Chondrocyte (in vitro differentiated cells): ENCODE measurements at places on chromosomes 5 and 9. TPM values are rescaled to one million over a fixed set of nuclear protein-coding genes. Genes with fewer than 3 reads are reported as not detected.

DNA sequence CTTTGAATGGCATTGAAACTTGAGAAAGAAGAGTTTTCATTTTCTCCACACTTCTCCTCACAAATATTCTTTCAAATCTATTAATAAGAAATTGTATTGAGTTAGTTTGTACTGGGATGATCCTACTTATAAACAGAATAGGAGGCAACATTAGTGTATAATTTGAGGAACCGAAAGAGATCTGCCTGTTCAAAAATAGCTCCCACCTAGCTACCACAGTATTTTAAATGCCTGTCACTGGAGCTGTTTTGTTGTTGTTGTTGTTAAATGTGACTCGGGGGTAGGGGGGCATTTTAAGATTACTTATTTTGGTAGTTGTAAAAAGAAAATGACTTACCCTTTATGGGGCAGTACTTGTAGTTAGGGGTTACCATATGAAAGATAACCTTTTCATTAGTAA lies 20.1 kb upstream of the HAPLN1 start:
- H3K27me3 ChIP-seq, result no peaks in the 10 kb centered on the region
- peaks cover 23% of the 10 kb centered on the region for H3K4me1 ChIP-seq
- H3K36me3 ChIP-seq, result no peaks in the 10 kb centered on the region
- no peak overlapping the region for H3K4me3 ChIP-seq

GRCh38 chr9:100020121-100020795 lies 78.5 kb downstream of the ERP44 start:
- no peak for DNase-seq
- H3K27ac ChIP-seq, result no peak overlapping the region
- no peaks in the 10 kb centered on the region for H3K27me3 ChIP-seq
- no peak overlapping the region for H3K4me3 ChIP-seq

DNA sequence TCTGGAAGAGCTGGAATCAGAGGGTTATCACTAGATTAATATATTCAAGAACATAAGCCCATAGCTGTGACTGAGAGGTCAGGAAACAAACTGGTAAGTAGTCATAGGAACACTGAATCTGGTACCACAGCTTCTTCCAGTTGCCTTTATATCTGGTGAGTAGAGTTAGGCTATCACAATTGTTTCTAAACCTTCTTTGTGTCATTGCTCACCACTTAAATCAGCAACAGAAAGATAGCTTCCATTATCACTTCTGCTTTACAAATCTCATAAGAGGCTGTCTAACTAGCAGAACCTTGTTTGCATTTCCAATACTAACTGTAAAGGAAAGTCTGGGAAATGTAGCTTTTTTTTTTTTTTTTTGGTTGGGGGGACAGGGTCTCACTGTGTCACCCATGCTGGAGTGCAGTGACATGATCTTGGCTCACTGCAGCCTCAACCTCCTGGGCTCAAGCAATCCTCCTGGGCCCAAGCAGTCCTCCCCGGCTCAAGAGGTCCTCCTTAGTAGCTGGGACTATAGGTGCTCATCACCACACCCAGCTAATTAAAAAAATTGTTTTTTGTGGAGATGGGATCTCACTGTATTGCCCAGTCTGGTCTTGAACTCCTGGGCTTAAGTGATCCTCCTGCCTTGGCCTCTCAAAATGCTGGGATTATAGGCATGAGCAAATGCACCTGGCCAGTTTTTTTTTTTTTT lies 22.0 kb downstream of the CDC42SE2 start:
- no peaks in the 10 kb centered on the region for H3K27me3 ChIP-seq
- no peak for DNase-seq
- H3K36me3 ChIP-seq, result no peaks in the 10 kb centered on the region
- peaks cover 18% of the 10 kb centered on the region for H3K4me1 ChIP-seq
- no peak overlapping the region for H3K4me3 ChIP-seq
- no peak overlapping the region for H3K27ac ChIP-seq

HTR1A gene
- total RNA-seq, result not detected in 3 replicates

RGS7BP gene
- total RNA-seq, result not detected in 3 replicates

CARD9 gene
- 0.22 to 2.4 TPM (median 1.9 TPM) in 3 replicates for total RNA-seq

NMUR2 gene
- not detected in 3 replicates for total RNA-seq

PCDHGA9 gene
- total RNA-seq, result 0.97 to 3.6 TPM (median 1.4 TPM) in 3 replicates

DNA sequence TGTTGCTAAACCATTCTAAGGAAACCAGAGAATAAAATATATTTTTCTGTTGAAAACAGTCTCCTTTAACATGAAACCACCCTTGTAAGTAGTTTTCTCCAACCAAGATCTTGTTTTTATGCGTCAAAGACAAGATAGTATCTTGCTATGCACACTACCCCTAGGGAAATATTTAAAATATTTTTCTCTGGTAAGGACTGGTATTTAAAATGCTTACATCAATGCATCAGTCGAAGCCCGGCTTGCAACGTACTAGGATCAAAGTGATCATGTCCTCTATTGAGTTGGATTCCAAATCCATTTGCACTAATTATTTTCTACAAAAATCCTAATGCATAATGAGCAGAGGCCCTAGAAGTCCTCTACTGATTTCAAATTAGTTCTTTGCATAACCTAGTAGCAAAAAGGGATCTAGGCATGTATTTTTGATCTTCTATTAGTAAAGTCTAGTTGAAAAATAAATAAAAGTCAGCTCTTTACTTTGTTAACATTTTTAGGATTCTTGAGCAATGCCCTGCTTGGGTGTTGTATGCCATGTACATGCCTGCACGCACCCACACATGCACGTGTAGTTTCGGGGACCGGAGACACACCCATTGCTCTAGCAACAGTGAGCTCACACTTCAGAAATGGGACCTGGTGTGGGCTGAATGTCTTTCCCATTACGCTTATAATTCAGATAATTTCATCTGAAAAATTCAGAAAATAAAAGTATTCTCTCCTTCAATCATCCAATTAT lies 165.0 kb upstream of the GPR151 start:
- H3K36me3 ChIP-seq, result no peaks in the 10 kb centered on the region
- H3K4me3 ChIP-seq, result no peak overlapping the region
- H3K27me3 ChIP-seq, result peaks cover 12% of the 10 kb centered on the region
- H3K4me1 ChIP-seq, result no peaks in the 10 kb centered on the region
- no peak for DNase-seq

TSSK1B gene
- total RNA-seq, result 0.10 to 0.36 TPM in 2 of 3 replicates, not detected in the other

DNA sequence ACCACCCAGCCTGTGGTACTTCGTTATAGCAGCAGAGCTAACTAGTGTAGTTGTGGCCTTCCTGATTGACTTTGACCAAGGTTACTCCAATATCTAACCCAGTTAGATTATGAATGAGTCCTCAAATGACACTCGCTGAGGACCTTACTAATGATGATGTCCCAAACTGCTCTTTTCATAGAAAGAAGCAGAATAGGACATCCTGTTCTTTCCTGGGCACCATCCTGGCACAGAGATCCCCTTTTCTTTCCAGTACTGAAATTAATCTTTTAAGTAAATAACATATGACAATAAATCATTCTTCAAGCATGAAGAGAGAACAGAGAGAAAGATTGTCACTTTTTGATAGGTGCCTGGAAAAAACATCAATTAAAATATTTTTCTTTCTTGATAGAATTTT lies 26.7 kb upstream of the SPINK14 start:
- peaks cover 2% of the 10 kb centered on the region for H3K27me3 ChIP-seq
- H3K4me1 ChIP-seq, result peaks cover 15% of the 10 kb centered on the region
- DNase-seq, result no peak
- H3K27ac ChIP-seq, result no peak overlapping the region

DNA sequence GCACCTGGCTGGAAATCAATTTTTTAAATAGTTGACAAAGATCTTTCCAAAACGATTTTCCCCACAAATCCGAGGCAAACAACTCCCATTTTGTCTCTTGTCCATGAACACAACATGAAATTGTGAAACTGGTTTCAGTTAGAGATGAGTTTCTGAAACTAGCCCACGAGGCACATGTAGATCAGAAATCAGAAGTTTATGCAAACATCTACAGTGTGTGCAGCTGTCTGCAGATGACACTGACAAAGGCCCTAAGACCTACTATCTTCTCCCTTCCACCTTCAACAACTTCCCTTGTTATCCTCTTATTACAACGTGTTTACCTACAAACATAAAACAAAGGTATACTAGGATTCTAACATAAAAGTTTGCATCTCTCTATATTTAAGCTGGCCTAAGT lies 183.3 kb downstream of the DIRAS2 start:
- no peak overlapping the region for H3K27ac ChIP-seq
- DNase-seq, result no peak
- peaks cover 20% of the 10 kb centered on the region for H3K4me1 ChIP-seq
- peaks cover 1% of the 10 kb centered on the region for H3K36me3 ChIP-seq

ZDHHC11B gene
- total RNA-seq, result 0.17 TPM in 1 of 3 replicates, not detected in the others

- no peak overlapping the region for H3K4me3 ChIP-seq
- no peak for DNase-seq
- no peaks in the 10 kb centered on the region for H3K36me3 ChIP-seq
- no peak overlapping the region for H3K27ac ChIP-seq
Measured at GRCh38 chr5:20020247-20020646, 32.2 kb upstream of the CDH18 start.

DNA sequence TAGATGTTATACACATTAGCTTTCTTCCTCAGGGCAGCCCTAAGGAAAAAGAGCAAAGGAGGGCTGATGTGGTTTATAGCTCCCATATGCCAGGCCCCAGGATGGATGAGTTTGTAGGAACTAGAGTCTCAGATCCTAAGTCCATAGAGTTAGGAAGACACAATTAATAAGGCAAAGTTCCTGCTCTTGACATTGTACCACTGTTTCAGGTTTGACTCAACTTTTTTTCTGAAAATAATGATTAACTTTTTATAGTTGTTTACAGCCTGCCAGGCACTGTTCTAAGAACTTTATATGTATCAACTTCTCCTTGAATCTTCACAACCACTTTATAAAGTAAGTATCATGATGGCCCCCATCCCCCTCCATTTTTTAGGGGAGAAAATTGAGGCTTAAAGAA lies 339.5 kb downstream of the PDE4D start:
- H3K4me1 ChIP-seq, result peaks cover 3% of the 10 kb centered on the region
- no peaks in the 10 kb centered on the region for H3K36me3 ChIP-seq
- no peak overlapping the region for H3K27ac ChIP-seq
- H3K27me3 ChIP-seq, result no peaks in the 10 kb centered on the region

GCNT4 gene
- 0.65 to 2.6 TPM (median 2.6 TPM) in 3 replicates for total RNA-seq

DNA sequence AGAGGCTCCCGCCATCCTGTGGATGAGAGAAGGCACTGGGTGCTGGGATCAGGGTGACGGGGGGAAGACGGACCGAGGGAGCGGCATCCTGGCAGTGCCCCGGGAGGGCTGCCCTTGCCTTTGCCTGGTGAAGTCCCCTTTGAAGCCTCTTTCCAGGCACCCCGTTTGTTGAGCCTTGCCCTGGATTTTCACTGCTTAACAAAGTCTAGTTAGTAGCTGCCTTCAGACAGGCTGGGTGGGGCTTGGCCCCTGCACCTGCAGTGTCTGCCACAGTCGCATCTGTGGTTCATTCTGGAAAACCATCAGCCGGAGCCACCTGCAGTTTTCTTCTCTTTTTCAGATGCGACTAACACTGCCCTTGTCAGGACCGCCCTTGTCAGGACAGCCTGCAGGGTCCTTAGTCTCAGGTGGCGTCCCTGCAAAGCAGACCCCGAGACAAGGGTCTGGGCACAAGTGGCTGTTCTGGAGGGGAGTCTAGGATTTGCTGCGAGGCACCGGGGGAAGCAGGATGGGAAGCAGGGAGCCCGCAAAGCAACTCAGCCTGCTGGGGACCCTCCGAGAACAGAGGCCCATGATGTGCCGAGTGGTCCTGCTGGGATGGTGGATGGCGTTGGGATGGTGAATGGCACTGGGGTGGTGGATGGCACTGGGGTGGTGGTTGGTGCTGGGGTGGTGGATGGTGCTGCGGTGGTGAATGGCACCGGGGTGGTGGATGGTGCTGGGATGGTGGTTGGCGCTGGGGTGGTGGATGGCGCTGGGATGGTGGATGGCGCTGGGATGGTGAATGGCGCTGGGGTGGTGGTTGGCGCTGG lies 147.9 kb upstream of the COL5A1 start:
- H3K4me3 ChIP-seq, result no peak overlapping the region
- no peak overlapping the region for H3K27ac ChIP-seq
- H3K27me3 ChIP-seq, result no peaks in the 10 kb centered on the region
- no peaks in the 10 kb centered on the region for H3K36me3 ChIP-seq

DNA sequence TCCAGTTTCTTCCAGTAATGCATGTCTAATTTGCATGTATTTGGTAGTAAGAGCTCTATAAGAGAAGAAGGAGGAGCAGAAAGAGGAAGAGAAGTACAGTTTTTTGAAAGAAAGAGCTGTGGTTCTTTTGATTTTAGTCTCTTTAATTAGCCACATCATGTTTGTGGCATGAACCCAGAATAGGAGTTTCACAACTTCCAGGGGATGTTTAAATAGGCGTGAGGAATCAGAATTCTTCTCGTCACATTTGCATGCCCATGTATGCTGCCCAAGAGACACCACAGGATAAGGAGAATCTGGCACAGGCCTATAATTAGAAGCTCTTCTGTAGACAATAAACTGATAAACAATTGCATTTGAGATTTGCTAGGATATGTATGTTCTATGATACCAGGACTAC lies 78.7 kb downstream of the GAS1 start:
- H3K27ac ChIP-seq, result no peak overlapping the region
- H3K4me3 ChIP-seq, result no peak overlapping the region
- H3K27me3 ChIP-seq, result no peaks in the 10 kb centered on the region
- H3K4me1 ChIP-seq, result peaks cover 4% of the 10 kb centered on the region
- no peak for DNase-seq

- no peaks in the 10 kb centered on the region for H3K27me3 ChIP-seq
- H3K27ac ChIP-seq, result no peak overlapping the region
- no peak for DNase-seq
- no peak overlapping the region for H3K4me3 ChIP-seq
- H3K36me3 ChIP-seq, result peaks cover 13% of the 10 kb centered on the region
Measured at GRCh38 chr9:134858051-134858841, 22.4 kb upstream of the FCN2 start.

- peaks cover 42% of the 10 kb centered on the region for H3K4me1 ChIP-seq
- peak overlapping the region; percentile 93 for H3K4me3 ChIP-seq
- peak overlapping the region; percentile 87 for H3K27ac ChIP-seq
- no peaks in the 10 kb centered on the region for H3K27me3 ChIP-seq
Measured at GRCh38 chr9:4661165-4661564, 929 bp upstream of the PLPP6 start.

CCNJL gene
- total RNA-seq, result 4.7 to 11.4 TPM (median 10.0 TPM) in 3 replicates

PCDHGA5 gene
- 0.15 to 0.48 TPM (median 0.27 TPM) in 3 replicates for total RNA-seq

PIP5K1B gene
- total RNA-seq, result not detected in 3 replicates

- H3K36me3 ChIP-seq, result no peaks in the 10 kb centered on the region
- DNase-seq, result no peak
- H3K27me3 ChIP-seq, result no peaks in the 10 kb centered on the region
Measured at GRCh38 chr9:3323714-3324113, 202.1 kb downstream of the RFX3 start.

GRCh38 chr9:101586651-101587050 lies 8.1 kb downstream of the PPP3R2 start:
- peaks cover 6% of the 10 kb centered on the region for H3K27me3 ChIP-seq
- no peak overlapping the region for H3K4me3 ChIP-seq
- no peaks in the 10 kb centered on the region for H3K4me1 ChIP-seq
- DNase-seq, result no peak
- no peak overlapping the region for H3K27ac ChIP-seq
